Coronary artery (tissue), 2 donors: ENCODE measurements at places on chromosomes 2 and 18.

- no peak for DNase-seq
Measured at GRCh38 chr2:31051258-31052140, 86.7 kb downstream of the GALNT14 start.

- DNase-seq, result no peak
Measured at GRCh38 chr18:76928179-76928868, 106.0 kb downstream of the ZNF236 start.

DNA sequence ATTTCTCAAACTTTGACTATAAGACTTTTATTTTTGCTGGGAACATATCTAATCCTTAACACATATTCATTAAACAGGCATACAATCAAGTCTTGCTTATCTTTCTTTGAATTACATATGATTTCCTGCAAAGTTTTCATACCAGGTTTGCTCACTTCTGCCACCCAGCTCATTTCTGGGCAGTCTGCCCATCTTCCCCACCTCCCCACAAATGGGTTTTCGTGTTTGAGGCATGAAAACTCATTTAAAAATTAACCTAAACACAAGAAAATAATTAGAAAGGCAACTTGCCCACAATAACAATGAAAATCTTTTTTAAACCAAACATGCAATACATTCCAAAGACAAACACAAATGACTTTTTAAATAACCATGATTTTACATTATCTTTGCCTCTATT is 3.4 kb downstream of the CHST9 start:
- DNase-seq, result no peak

- DNase-seq, result no peak
Measured at GRCh38 chr2:32960647-32961403, 14.1 kb downstream of the LTBP1 start.

DNA sequence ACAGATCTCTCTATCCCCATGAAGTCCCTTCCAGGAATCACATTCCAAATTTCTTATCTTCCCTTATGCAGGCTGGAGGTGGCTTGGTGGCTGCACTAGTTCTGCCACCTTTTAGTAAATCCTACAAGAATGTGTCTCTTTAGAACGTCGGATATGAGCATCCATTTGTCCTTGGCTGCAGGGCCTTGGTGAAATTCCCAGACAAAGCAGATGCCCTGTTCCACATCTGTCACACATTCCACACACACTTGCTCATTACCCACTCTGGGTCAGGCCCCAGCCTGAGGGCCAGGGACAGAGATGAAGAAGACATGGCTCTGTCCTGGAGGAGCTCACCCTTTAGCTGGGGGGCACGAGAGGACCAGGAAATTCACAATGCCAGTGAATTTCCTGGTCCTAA is 31.2 kb upstream of the GPR17 start:
- no peak for DNase-seq

DNA sequence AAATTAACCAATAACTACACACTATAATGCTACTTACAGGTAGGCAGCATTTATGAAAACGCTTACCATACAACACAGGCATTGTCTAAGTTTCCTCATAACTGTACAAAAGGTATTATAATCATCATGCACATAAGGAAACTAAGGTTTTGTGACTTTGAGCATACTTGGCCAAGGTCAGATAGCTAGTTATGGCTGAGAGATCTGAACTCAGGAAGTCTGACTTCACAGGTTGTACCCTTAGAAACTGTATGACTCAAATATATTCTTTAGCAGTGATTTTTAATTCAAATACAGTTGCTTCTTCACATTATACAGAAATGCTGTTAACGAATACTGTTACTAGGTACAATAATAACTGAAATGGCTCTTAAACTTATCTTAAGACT is 89.3 kb downstream of the TRIP12 start:
- DNase-seq, result no peak

GRCh38 chr18:63164396-63164795 is 155.2 kb downstream of the BCL2 start:
- no peak for DNase-seq

DNA sequence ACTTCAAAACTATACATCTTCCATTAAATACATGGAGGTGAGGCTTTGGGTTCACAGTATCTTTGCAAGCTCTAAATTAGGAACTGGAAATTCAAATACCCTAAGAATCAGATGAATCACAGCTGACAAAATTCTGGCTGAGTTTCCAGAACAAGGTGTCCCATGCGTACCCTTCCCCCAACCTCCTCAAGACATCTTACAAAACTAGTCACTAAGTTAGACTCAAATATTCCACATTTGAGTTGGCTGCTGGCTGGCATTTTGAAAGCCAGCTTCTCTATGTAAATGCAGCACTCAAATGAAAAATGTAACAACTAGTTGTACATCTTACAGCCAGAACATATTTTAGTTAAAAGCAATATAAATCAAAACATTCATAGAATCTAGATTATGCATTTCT is 131.0 kb upstream of the ARL5A start:
- no peak for DNase-seq

- no peak for DNase-seq
Measured at GRCh38 chr18:24068945-24069693, 54.6 kb downstream of the TTC39C start.

DNA sequence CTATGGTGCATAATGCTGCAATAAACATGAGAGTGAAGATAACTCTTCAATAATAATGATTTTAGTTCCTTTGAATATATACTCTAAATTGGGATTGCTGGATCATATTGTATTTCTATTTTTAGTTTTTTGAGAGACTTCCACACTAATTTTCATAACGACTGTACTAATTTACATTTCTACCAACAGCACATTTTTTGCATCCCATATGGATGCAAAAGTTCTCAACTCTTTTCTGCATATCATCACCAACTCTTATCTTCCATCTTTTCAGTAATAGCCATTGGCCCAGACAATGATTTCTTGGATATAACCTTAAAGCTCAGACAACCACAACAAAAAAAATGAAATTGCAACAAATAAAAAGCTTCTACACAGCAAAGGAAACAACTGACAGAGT is 1082.4 kb downstream of the CNTNAP5 start:
- DNase-seq, result no peak

- no peak for DNase-seq
Measured at GRCh38 chr18:13433685-13434084, 215.1 kb downstream of the LDLRAD4 start.

DNA sequence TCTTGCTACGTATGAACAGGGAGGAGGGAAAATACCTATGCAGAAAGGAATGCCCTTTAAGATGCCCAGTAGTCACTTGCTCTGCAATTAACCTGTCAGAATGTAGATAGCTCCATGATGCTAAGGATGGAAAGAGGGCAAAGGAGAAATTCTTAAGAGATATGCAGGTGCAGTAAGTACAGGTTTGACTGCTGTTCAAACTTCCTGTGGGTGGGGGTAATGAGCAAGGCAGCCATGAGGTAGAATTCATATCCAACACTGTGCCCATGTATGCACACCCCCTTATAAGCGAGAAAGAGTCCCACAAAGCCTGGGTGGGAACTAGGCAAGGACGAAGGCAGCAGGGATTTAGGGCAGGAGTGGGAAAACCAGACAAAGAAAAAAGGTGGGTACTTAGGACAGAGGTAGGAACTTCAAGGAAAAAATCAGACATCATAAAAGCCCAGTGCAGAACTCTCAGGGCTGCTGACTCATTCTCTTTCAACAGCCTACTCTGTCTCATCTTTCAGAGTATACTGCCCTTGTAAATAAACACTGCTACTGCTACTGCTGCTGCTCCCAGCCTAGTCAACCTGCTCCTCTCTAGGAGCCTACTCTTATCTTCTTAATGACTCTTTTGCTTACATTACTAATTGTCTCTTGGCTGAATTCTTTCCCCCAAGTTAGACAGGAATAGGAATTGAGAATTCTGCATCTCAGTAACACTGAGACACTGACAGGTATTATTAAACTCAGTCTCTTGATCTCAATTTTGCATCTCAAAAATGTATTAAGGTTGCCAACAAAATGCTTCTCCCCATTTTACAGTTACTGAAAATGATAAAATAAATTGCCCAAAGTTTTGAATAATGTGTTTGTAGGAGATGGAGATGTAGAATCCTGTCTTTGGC is 189.0 kb downstream of the PTH2R start:
- DNase-seq, result no peak

DNA sequence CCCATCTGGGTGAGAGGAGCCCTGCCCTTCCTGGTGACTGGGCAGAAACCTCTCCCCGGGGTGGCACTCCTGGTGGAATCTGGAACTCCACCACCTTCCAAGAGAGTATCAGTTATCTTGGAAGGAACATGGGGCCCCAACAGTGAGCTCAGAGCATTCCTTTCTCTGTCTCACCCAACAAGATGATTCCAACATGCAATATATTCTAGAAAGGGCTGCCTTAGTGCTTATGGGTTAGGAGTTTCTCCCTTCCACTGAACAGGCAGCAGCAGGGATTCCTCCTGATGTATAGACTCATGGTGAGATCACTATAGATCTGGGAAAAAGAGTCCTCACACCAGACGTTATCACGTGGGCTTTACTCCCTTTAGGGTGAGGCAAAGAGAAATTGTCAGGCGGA is 147.1 kb downstream of the COL4A4 start:
- no peak for DNase-seq

DNA sequence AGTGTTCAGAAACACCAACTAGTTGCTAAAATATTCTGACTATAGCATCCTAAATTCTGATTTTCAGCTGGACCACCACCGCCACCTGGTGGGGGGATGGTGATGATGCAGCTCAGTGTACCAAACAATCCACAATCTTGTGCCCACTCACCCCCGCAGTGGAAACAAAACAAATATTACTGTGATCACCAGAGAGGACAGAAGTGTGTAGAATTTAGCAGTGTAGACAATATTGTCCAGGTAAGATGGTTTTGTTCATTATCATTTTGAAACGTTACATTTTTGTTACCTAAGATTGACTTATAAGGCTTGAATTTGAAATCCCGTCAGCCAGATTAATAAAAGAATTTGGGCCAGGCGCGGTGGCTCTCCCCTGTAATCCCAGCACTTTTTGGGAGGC is 31.7 kb upstream of the UBXN4 start:
- DNase-seq, result no peak

DNA sequence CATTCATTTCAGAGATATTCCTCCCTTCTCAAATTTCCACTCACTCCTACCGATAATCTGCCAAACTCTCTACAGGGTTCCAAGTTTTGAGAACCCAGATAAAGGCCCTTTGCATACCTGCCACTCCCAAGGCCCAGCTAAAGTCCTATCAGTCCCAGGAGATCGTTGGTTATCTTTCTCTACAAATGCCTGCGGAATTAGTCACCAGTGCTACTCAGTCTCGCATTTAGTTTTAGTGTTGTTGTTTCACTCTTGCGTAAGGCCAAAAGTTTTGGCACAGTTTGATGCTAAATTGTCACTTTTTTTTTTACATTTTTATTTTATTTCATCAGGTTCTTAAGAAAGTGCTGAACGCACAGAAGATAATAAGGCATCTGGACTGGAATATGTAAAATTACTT is 29.2 kb upstream of the SETBP1 start:
- DNase-seq, result no peak

- no peak for DNase-seq
Measured at GRCh38 chr2:133906396-133906795, 338.1 kb upstream of the NCKAP5 start.

- no peak for DNase-seq
Measured at GRCh38 chr2:29314816-29315571, 199.8 kb downstream of the CLIP4 start.

DNA sequence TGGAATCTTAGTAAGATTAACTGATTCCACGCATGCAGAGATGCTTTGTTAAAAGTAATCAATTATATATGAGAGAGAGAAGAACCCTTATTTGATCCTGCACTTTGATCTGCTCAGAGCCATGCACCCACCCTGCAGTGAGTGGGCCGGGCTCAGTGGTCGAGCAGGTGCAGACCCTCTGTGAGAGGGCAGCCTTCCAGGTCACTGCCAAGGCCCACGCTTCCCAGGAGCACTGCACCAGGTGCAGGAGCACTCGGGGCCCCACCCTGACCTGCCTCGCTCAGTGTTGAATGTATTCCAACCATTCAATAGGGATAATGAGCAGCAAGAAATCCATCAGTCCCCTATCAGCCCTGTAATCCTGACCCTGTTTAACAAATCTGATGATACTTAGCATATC is 126.9 kb downstream of the TMEM200C start:
- DNase-seq, result no peak

GRCh38 chr2:22274661-22275060 is 1110.3 kb upstream of the KLHL29 start:
- no peak for DNase-seq

DNA sequence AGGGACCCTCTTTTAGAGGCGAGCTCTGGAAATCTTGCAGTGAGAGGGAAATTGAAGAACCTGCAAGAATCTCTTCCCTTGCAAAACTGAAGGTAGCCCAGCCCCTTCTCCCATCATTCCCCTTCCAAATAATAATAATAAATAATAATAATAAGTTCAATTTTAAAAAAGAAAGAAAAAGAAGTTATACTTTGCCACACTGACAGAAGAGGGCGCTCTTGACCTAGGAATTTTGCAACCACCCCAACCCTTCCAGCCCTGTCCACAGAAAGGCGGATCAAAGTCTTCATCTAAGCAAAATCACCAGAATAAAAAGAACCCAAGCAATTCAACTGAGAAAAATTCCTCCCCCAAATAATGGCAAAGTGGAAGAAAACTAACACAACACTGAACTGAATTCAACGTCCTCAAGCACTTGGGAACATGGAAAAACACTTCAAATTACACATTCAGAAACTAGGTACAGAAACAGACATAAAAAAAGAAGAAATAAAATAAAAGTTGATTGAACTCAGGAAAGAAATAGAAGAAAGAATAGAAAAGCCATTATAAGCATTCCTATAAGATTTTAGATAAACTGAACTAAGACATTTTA is 98.9 kb upstream of the GLS start:
- DNase-seq, result no peak

GRCh38 chr2:15009681-15010080 is 377.2 kb downstream of the LRATD1 start:
- no peak for DNase-seq

DNA sequence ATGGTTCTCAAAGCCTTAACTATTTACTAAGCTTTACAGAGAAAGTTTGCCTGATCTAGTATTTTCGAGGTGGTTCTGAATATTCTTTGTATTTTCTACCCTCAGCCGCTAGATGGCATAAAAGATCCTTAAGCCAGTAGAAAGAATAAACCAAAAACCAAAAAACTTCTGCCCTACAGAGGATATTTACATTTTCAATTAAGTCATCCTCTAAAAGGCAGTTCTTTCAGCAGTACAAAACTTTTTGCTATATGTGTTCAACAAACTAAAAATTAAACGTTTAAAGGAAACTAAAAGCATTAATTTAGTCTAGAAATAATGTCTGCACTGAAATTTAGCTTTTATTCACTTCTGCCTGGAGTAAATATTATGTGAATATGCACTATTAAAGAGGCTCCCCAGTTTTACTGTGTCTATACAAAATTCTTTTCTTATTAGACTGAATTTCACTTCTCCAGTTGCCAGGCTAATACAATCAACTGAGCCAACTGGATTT is 297.5 kb downstream of the PIEZO2 start:
- DNase-seq, result no peak

GRCh38 chr2:182545420-182546167 is 118.8 kb upstream of the PDE1A start:
- no peak for DNase-seq
